ENCODE measurements at places on chromosomes 11 and 22.

DNA sequence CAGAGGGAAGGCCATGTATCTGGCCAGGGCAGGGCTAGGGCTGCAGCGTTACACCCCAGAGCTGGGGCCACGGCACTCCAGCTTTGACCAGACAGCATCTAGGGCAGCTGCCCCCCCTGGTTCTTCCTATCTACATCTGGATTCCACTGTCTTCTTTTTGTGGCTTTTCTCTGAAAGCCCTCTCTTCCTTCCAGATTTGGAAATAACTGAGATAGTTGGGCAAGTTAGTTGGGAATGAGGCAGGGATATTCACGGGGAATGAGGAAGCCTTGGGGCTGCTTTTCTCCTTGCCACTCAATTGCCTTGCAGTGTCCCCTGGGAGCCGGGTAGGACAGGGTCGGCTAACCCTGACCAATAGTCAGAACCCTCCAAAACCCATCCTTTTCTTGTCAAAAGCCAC, 26.8 kb downstream of the CLMP start:
- no peak for DNase-seq

- DNase-seq, result no peak
Observed at GRCh38 chr11:7485186-7486097, at the start of gene OLFML1. TSS of gene OLFML1 (plus strand) at chr11:7485506. CDS start at chr11:7485876, 370 bp downstream.

DNA sequence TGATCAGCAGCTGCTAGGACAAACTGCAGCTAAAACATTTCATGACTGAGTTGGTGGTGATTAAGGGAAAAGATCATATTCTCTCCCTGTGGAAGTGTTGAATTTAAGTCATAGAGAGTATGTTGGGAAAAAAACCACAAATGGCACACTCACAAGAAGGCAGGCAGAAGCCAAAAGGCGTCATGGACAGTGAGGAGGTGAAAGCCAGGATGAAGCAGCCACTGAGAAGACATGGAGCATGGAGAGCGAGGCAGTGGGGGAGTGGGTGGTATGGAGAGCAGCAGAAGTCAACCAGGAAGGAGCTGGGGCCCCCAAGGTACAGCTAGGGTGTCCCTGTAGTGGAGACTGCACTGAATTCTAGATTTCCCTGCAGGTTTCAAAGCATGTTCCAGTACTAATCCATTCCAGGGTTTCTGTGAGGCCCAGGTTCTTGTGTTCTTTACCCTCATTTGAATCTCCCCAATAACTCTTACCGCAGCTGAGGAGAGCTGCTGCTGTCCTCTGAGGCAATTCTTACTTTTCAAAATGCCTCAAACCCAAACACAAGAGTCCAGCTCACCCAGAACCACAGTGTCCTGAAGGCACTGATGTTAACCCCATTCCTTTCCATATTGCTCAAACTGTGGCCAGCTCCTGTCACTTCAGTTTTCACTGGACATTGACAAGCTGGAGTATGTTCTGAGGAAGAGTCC, 191.8 kb upstream of the E2F8 start:
- no peak for DNase-seq

- no peak for DNase-seq
Observed at GRCh38 chr22:19981961-19982920, 34.4 kb downstream of the ARVCF start.

- no peak for DNase-seq
Observed at GRCh38 chr11:29002816-29003215, 894.6 kb downstream of the METTL15 start.

GRCh38 chr11:85464283-85464682, 162.9 kb downstream of the DLG2 start:
- no peak for DNase-seq

DNA sequence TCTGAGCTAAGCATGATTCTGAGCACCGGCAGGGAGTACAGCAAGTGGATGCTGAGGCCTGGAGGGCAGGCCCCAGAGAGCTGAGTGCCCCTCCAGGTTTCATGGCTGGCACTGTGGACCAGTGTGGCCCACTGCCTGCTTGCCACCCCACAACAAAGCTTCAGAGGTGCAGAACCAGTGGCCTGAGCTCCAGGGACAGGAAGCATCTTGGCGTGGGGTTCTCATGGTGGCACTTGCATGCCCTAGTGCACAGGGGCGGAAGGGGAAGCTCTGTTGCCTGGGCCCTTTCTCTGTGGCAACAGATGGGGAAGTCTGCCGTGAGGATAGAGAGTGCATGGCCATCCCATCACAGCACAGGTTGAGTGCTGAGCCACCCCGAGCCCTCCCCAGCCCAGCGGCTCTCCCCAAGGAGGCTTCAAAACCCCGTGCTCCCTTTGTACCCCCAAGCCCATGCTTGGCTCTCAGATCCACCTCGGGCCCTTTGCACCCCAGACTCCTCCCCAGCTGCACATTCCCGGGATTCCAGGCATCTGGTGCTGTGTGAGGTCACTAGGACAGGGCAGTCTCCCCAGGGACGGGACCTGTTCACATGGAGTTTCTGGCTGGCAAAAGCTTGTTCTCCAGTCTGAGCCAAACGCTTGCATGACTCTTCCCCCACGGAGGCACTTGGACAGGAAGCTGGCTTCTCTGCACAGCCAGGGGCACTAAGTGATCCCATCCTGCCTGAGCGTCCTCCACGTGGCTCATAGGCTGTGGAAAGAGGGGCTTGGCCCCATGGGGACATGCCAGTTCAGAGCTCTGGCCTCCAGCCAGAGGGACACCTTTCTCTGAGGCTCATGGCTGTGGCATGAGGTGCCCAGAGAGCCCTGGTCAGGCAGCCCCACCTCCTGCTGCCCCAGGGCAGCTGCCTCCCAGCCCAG, 4.2 kb downstream of the SLC25A1 start:
- no peak for DNase-seq

DNA sequence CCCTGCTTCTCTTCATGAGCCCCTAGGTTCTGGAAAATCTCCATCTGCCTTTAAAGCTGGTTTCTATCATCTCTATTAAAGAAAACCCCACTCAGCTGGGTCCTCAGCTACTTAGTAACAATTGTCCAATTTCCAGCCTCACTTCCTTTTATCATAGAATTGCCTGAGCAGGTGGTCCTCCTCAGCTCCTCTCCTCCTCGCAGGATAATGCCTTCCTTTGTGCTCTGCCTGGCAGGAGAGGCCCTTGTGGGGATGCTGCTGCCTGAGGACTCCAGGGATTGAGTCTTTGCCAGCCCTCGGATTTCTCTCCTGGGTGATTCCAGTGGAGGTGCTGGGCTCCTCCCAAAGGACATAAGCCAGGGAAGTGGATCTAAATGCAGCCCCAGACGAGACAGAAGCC, 448.3 kb downstream of the INSC start:
- DNase-seq, result no peak

DNA sequence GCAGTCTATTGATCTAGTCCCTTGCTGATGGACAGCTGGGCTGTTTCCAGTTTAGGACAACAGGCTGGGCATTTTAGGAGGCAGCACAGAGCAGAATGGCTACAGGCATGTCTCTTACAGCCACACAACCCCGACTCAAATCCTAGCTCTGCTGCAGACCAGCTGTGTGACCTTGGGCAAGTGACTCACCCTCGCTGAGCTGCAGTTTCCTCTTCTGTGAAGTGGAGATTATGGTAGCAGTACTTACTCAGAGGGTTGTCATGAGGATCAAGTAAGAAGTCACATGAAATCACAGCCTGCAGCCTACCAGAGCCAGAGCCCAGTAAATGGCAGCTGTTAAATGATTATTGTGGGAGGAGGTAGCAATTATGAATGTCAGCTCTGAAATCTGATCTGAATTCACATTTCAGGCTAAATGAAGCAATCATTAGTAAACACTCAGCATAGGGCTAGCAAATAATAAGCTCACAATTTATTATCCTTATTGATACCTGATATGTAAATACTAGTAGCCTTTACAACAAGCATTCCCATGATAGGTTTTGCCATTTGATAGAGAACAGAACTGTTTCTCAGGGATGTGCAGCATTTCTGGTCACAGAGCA, 58.9 kb downstream of the MYEOV start:
- DNase-seq, result no peak

GRCh38 chr11:112611771-112612170, 349.4 kb upstream of the NCAM1 start:
- no peak for DNase-seq

- no peak for DNase-seq
Observed at GRCh38 chr22:32518381-32518780, 43.8 kb downstream of the FBXO7 start.

DNA sequence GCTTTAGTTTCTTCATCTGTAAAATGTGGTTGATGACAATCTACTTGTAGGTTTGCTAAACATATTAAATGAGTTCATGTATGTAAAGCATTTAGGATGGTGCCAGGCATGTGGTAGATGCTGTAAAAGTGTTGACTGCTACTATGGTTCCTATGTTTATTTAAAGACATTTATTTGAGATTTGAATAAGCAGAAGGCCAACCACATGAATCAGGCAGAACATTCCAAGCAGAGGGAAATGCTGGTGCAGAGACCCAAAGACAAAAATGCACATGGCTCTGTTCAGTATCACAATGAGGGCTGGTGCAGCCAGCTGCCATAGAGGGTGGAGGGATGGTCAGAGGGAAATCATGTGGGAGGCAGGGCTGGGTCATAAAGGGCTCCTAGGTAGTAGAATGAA, 156.2 kb upstream of the PDGFD start:
- DNase-seq, result no peak

All from activated T-helper 9 cell treated with anti-CD3 and anti-CD28 coated beads, Interleukin-2, amount 50 U/mL, for 16 hours (primary cell).